GM12892 (cell line): ENCODE measurements at places on chromosomes 2 and 18.
A peak's percentile ranks its signal among the peaks of the same experiment; 100 is the strongest.

DNA sequence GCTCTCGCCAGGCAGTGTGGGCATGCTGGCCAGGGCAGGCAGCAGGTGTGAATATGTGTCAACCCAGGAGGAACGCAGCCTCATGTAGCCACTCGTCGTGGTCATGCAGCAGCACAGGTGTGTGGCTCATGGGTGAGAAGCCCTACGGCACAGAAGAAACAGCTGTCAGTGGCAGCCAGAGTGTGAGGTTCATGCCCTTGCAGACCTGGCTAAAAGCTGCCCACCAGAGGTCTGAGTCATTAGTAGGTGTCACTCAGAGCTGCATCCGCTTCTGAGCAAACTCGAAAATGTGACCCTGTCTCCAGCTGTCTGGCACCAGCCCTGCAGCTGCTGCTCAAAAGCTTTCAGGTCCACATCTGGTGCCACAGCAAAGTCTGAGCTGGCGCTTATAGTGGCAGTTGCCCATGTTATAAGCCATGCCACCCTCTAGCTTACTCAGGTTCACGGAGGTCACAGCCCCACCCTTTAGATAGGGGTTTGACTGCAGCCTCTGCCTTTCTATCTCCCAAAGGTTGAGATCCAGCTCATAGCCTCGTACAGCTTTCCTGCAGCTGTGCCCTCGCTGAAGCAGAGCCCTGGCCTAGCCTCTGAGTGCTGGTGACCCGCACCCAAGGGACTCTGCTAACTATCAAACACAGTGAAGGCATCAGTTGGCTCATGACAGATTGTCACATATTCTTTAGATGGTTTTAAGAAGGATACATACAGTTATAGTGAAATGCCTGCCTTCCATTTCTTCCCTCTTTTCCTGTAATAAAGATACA is 195.0 kb downstream of the CCDC102B start:
- DNase-seq, result no peak

- DNase-seq, result peak; percentile 51
Measured at GRCh38 chr18:58135701-58136331, 91.8 kb downstream of the NEDD4L start.

- DNase-seq, result no peak
Measured at GRCh38 chr2:48189552-48190228, 283.4 kb upstream of the FBXO11 start.

GRCh38 chr2:173906626-173907025 is 58.5 kb downstream of the SP3 start:
- no peak for DNase-seq

DNA sequence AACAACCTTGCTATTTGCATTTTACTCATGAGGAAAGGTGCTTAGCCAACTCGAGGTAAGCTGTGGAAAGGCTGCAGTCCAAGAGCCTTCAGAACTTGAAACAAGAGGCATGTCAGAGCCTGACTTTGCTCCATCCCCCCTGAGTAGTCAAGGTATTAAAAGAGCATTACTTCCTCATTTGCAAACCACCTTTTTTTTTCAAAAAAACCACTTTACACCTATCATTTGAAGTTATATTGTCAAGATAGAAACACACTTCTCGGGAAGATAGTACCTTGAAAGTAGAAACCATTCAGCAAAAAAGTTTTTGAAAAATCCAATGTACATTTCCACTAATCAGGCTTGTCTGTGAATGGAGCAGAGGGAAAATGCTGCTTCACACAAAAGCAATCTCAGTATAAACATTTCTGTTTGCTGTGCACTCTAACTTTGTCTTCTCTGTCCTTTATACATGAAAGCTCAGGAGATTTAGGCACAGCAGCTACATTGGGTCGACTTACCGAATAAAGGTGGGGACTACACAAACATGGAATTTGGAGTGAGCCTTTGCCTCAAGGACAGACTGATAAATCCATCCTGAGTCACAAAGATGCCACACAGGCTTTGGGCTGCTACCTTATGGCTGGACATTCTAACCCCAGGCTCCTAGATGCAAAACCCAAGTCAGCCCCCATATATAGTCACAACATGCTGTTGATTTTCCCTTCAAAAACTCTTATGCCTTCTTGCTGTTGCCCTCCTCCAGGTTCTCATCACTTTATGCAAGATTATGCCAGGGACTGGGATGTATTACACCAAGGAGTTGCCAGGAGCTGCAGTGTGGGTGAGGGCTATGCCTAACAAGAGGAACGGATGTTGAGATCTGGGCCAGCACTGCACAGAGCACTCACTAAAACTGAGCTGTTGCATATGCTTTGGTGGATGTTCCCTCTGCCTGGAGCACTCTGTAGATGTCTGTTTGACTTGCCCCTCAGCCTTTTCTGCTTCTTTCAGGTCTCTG is 41.4 kb upstream of the EML4 start:
- DNase-seq, result no peak

- DNase-seq, result peak; percentile 88
Measured at GRCh38 chr2:26970244-26970927, at the start of gene MAPRE3. Gene MAPRE3, plus strand, starts transcription at chr2:26970637. Its CDS starts 51,582 bp downstream, at chr2:27022219.

GRCh38 chr18:13640266-13640860 is 86.0 kb downstream of the FAM210A start:
- no peak for DNase-seq

DNA sequence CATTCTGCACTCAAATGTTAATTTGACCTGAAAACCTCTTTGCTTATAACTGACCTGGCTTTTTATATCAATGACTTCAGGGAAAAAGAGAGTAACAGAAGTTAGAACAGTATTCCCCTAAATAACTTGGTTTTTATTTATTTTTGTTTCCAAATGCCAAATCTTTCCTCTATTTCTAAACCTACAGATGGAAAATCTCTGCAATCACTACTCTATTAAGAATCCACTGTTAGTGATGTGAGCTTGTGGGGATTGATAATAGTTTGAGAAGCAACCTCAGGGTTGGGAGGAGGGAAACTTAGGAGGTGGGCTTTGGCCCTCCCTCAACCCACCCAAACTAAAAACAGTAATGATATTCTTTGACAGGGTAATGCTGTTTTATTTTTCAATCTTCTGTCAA is 351.8 kb downstream of the DCC start:
- no peak for DNase-seq

DNA sequence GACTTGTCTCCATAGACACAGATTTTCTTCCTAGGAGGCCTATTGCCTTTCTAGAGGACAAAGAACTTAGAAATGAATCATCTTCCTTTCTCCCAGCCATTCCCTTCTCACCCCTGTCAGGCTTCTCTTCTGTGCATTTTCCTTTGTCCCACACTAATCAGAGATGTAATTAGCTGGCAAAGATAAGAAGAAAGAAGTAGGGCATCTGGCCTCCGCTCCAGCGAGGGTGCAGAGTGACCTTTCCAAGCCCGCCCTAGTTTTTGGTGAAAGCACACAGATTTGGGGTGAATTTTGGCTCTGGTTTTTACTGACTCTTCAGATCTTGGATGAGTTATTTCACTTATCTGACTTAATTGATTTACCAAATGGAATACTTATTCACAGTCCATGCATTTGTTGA is 626.5 kb downstream of the ZEB2 start:
- no peak for DNase-seq

DNA sequence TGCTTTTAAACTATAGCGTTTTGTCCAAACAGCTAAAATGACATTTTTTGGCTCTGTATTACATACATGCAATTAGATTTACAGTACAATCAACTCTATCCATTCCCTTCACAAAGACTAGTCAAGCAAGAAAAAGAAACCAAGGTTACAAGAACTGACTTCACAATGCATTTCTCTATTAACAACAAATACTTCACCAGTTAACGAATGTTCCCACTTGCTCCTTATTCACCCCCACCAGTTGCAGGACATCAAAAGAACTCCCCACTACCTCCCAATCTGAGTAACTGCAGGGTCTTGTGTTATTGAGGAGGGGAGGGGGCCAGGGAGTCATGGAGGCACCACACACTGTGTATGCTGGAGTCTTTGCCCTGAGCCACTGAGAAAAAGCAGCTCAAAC is 34.9 kb downstream of the LAMA1 start:
- no peak for DNase-seq

DNA sequence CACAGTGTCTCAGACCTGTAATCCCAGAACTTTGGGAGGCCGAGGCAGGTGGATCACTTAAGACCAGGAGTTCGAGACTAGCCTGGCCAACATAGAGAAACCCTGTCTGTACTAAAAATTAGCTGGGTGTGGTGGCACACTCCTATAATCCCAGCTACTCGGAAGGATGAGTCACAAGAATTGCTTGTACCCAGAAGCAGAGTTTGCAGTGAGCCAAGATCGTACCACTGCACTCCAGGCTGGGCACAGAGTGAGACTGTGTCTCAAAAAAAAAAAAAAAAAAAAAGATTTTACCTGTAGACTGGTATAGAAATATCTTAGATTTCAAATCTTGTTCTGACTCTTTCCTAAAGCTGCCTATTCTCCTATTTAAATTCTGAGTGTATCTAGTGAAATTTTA is 7.2 kb upstream of the KLHL29 start:
- no peak for DNase-seq

GRCh38 chr2:174870787-174871186 is 106.5 kb upstream of the CHRNA1 start:
- DNase-seq, result no peak

GRCh38 chr2:240462073-240462706 is 26.7 kb downstream of the GPC1 start:
- no peak for DNase-seq

DNA sequence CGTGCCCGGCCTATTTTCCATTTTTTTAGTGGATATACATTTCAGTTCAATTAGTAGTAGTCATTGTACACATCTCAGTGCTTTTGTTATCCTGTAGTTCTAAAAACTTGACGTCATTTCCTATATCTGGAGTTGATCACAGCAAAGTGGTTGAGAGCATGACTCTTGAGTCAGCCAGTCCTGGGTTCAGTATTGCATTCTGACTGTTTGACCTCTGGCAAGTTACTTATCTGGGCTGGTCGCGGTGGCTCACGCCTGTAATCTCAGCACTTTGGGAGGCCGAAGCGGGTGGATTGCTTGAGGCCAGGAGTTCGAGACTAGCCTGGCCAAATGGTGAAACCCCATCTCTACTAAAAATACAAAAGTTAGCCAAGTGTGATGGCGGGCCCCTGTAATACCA is 50.4 kb upstream of the PPM1B start:
- no peak for DNase-seq

GRCh38 chr2:108926561-108927380 is 62.2 kb downstream of the EDAR start:
- DNase-seq, result no peak

GRCh38 chr2:71938108-71938507 is 209.6 kb downstream of the CYP26B1 start:
- DNase-seq, result no peak

GRCh38 chr2:176130957-176131847 is 1.7 kb downstream of the HOXD8 start:
- no peak for DNase-seq

- DNase-seq, result no peak
Measured at GRCh38 chr2:77007686-77008085, 514.5 kb downstream of the LRRTM4 start.

- DNase-seq, result no peak
Measured at GRCh38 chr2:70141902-70142589, 48.8 kb downstream of the C2orf42 start.

DNA sequence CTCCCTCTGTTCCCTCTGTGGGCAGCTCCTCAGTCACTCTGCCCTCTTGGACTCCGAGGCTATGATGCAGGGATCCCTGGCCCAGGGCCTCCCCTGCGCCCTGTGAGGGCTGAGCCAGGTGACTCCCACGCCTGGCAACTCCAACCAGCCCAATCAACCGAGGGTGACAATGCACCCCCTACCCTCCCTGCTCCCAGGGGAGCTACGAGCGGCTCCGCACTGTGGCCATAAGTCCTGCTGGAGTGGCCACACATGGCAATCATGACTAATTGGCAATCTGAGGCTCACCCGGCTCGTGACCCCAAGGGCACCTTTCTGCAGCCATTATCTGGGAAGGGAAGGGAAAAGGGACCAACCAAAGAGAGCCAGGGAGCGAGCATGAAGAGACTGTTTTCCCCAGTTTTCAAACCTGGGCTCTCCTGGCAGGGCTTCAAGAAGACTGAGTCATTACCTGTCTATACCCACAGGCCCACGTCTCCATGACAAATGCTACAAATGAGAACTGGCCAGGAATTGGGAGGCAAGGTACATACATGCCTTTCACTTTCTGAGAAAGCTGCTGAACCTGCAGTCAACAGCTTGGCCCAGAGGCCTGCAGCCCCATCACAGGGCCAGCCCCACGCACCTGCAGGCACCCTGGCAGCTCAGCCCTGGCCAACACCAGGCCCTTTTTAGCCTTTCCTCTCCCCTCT is 45.1 kb downstream of the RPL31 start:
- no peak for DNase-seq

- DNase-seq, result no peak
Measured at GRCh38 chr2:67616749-67617148, 219.6 kb downstream of the ETAA1 start.

- no peak for DNase-seq
Measured at GRCh38 chr18:37397814-37398213, 167.8 kb downstream of the CELF4 start.

DNA sequence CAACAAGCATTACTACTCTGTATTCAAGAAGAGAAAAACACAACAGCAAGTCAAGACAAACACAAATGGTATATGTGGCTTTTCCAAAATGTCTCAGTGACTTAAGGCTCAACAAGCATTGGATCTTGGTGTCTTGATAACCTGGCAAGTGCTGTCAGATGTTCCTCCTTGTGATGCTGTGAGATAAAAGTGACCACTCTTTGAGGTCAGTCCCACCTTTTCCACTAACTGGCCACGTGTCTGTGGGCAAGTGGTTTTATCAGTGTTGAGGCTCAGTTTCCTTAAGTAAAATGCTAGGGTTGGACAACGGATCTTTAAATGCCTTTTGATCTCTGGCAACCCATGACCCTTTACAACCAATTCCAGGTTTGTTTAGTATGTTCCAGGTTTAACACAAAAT is 98.7 kb downstream of the BCL2 start:
- DNase-seq, result no peak

GRCh38 chr2:123303731-123304130 is 721.4 kb upstream of the CNTNAP5 start:
- DNase-seq, result no peak

DNA sequence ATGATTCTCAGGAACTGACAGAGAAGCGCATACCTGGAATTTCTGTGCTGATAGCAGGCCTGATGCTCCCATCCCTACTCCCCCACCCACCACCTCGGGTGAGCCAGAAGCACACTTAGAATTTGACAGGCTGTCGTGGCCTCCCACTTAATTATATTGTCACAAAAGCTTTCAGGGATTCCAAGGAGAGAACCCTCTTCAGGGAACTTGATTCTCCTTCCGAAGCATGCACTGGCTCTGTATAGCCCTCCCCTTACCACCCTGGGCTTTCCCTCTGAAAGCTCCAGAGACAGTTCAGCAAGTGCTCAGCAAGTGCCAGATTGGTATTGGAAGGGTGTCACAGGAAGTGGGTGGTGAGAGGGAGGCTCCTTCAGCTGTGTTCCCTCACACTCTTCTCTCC is 252.5 kb upstream of the SIX2 start:
- no peak for DNase-seq

DNA sequence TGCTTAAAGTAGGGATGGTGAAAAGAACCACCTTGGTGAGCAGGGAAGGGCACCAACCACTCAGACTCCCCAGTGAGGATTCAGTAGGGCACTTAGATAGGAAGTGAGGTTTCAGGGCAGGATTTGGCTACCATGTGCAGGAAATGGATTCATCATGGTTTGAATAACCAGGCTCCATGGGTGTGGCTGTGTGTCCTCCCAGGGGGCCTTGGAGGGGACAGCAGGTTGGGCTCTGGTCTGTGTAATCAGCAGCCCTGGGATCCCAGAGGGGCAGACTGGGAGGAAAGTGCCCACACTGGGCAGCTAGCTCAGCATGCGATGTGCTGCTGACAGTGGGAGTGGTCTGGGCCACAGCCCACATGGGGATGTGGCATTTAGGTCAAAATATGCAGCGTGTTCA is 224.6 kb downstream of the CELF4 start:
- no peak for DNase-seq

GRCh38 chr2:46257476-46257875 is 39.7 kb upstream of the EPAS1 start:
- DNase-seq, result no peak
